ENCODE measurements at places on chromosomes 2 and 18.
A peak's percentile ranks its signal among the peaks of the same experiment; 100 is the strongest.

DNA sequence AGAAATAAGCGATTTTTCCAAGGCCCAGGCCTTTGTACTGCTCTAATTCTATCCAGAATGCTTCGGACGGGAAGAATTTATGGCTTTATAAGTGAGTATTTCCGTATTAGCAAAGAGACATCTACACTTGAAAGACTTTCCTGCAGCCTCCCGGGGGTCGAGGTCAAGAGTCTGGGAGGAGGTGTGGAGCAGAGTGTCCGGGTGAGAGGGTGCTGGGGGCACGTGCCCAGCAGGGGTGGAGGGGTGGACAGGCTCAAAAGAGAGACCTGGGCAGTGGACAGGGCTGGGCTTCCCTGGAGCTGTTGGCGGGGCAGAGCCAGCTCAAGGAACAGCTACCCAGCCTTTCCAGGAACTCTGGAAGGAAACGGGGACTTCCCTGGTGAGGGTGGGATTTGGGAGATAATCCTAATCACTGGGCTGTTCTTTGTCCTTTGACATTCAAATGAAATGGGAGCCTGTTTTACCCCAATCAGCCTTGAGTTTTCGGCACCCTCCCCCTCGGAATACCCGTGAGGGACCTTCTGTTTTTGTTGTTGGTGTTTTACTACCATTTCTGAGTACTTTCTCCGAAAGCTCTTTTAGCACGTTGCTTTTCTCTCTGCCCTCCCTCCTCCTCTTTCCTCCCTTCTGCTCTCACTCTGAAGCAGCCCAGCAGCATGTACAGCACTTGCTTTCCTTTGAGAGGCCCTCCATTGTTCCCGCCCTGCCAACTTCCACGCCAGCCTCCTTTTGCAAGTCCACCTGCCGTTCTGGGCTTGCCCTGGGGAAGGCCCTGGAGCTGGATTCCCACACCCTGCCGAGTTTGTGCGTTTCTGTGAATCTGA lies 164.7 kb downstream of the AGAP1 start:
- no peak for DNase-seq

DNA sequence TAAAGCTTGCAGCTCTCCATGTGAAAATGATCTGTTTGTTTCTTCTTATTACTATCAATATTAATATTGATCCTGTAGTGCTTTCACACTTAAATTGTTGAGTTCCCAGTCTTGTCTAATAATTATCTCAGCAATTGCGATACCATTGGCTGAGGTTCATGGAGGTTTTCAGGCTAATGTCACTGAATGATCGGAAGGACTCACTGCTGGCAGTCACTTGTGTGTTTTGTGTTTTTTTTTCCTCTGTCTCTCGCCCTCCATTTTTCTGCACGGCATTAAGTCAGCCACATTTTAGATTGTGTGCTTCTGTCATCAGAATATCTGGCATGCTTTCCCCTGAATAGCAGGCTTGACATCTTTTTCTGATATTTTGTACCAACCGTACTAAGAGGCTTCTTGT lies 43.7 kb downstream of the AGAP1 start:
- no peak for DNase-seq

- DNase-seq: no peak
These were observed 11.3 kb downstream of the MALT1 start for GRCh38 chr18:58682429-58683069.

DNA sequence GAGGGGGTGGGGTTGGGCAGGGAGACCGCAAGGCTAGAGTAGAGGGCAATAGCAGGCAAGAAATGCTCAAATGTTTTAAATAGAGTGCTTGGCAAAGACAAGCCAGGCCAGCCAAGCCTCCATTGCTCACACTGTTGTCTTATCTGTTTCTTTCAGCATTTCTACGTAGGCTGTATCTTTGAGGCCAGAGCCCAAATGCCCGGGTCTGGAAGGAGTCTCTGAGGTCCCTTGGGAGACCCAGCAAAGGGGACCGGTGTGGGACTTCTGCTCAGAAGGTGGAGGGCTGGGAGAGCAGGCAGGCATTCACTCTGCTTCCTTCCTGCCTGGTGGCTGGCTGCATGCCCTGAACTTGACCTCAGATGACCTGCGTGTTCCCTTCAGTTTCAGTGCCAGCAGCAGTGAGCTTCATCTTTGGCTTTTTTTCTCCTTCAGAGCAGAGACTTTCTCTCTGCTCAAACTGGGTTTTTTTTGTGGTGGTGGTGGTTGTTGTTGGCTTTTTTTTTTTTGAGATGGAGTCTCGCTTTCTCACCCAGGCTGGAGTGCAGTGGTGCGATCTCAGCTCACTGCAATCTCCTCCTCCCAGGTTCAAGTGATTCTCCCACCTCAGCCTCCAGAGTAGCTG lies 13.7 kb upstream of the TET3 start:
- DNase-seq: peak; percentile 69

DNA sequence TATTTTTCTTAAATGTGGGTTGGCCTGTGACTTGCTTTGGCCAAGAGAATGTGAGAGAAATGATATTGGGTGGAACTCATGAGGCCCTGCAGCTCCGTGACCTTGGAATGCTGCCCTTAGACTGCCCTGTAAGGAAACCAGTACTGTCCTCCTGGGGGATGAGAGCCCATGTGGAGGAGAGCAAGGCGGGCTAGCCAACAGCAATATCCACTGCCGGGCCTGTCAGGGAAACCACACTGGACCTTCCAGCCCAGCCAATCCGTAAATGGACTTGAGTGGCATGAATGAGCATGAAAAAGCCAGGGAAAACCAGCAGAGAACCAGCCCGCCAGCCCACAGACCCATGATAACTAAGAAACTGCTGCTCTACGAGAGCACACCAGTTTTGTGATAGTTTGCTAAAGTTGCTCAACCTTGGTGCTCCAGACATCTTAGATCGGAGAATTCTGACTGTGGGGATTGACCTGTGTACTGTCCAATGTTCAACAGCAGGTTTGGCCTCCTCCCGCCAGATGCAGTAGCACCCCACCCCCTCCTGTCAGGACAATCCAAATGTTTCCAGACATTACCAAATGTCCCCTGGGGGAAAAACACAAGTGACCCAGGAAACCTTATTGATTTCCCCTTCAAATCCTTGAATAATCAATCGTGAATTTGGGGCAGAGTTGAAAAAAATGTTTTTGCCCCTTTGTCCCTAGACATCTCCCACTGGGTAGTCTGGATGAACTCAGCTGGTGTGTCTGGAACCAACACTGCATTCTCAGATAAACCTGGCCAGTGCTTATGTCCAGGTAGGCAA lies 27.2 kb downstream of the ALPK2 start:
- DNase-seq: no peak

DNA sequence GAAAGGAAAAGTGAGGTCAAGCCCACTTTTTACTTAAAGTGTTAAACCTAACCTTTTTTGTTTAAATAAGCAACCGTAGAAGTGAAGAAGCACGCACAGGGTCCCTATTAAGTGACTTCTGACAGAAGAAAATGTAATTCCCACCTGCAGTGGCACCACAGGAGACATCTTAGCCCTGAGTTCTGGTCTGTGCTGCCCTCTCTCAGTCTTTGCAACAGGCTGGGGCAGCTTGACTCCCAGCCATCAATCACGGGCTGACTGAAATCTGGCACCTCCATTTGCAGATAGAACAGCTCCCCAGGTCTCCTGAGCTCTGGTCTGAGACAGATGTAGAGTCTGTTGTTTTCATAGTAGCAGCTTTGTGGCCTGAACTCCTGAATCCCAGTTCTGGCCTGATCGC lies 170.0 kb downstream of the LTBP1 start:
- DNase-seq: no peak

DNA sequence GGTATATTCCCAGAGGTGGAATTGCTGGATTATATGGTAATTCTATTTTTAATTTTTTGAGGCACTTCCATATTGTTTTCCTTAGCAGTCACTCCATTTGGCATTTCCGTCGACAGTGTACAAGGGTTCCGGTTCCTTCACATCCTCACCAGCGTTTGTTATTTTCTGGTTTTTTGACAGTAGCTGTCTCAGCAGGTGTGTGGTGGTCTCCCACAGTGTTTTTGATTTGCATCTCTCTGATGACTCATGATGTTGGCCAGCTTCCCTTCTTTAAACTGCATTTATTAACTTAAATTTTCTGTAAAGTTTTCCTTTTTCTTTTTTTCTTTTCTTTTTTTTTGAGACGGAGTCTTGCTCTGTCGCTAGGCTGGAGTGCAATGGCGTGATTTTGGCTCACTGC lies 19.7 kb downstream of the SH3BP4 start:
- DNase-seq: no peak

- no peak for DNase-seq
These were observed 59.0 kb downstream of the TMEM247 start for GRCh38 chr2:46538393-46538792.

GRCh38 chr2:1950474-1950873 lies 206.2 kb upstream of the PXDN start:
- no peak for DNase-seq

GRCh38 chr2:104890685-104891069 lies 36.8 kb downstream of the POU3F3 start:
- DNase-seq: no peak

DNA sequence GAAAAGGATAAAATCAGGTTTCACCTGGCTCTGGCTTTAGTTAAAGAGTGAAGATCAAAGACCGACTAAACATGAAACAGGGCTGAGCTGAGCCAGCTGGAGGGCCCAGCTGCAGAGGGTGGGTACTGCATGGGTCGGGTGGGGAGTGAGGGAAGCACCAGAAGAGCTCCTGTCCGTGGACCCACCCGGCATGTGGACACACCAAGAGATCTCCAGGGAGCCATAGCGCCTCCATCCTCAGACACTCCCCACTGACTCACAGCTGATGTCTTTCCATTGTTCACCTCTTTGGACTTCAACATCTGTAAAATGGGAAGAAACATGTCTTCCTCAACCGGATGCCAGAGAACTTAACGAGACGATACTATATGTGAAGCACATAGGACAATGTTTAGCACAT lies 178.3 kb upstream of the KLHL29 start:
- DNase-seq: no peak

GRCh38 chr2:10680957-10681356 lies 8.8 kb downstream of the NOL10 start:
- DNase-seq: no peak

GRCh38 chr18:5895299-5895875 lies at the start of gene TMEM200C:
TSS of gene TMEM200C (minus strand) at chr18:5895522. CDS start at chr18:5892063, 3,459 bp downstream.
- DNase-seq: no peak

DNA sequence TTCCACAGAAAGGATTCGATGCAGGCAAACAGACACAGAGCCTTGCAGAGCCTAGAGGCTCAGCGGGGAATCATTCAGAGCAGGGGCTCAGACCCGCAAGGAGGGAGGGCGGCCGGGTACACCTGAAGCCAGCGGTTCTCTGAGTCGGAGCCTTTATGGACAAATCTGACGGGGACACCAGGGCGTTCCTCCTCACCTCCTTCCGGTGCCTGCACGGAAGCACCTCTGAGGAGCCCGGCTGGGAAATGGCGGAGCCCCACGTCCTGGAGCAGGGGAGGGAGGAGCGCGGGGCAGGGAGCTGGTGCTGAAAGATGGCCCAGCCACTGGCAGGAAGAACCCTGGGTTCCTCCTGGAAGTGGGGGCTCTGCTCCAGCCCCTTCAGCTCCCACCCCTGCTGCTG lies 193.5 kb upstream of the ALKAL2 start:
- DNase-seq: no peak

- no peak for DNase-seq
These were observed 262.1 kb upstream of the KLHL14 start for GRCh38 chr18:33034945-33035344.

DNA sequence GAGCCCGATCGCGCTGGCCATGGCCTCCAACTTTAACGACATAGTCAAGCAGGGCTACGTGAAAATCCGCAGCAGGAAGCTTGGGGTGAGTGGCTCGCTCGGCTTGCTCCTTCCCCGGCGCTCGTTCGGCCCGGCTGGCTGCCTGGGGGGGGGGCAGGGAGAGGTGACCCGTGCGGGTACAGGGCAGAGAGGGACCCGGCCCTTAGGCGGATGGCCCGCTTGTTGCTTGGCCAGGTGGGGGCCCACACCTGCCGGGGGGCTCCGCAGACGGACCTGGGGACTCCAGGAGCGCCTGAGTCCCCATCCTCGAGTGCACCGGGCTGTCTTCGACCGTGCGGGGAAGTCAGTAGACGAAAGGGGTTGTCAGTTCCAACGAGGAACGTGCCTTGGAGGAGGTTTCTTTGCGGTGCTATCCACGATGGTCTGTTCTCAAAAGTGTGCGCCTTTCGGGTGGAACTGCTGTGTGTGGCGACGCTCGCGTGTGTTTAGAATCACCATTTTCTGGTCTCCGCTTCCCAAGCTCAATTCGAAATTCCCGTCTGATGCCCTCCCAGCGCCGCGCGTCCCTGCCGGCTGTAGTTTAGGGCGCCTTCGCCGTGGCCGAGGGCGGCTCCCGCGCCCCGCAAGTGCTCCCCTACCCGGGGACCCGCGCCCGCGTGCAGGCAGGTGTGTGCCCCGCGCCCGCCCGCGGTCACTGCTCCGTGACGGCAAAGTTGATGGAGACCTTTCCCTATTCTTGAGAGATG lies 711 bp downstream of the DOK6 start:
- no peak for DNase-seq

- DNase-seq: no peak
These were observed 19.7 kb upstream of the DCTN1 start for GRCh38 chr2:74399785-74400184.

DNA sequence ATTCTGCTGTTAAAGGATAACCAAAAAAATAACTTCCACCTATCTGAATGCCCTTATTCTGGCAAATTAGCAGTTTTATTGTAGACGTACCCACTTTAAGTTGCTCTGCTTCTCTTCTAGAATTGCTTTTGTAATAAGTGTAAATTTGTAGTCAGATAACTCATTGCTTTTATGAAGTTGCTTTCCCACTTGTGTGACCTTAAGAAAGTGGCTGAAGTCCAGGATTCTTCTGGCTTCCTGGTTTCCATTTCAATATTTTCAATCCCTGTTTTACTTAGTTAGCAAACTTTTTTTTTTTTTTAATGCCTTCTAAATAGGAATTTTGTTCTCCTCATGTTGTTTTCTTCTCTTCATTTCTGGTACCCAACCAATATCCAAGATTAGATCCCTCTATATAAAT lies 59.8 kb downstream of the GLS start:
- DNase-seq: no peak

GRCh38 chr2:182355815-182356214 lies 71.0 kb downstream of the PDE1A start:
- DNase-seq: no peak

DNA sequence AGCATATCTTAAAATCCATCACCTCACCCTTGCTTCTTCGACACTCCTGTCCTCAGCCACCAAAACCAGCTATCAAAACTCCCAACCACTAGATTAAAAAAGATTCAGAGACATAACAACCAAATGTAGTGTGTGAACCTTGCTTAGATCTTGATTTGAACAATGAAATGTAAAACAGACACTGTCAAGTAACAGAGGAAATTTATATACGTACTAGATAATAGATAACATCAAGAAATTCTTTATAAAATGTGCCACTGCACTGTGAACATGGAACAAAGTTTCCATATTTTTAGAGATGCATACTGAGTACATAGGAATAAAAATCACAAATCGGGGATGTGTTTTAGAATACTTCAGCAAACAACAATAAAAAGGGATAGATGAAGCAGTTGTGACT lies 86.0 kb downstream of the THADA start:
- no peak for DNase-seq

DNA sequence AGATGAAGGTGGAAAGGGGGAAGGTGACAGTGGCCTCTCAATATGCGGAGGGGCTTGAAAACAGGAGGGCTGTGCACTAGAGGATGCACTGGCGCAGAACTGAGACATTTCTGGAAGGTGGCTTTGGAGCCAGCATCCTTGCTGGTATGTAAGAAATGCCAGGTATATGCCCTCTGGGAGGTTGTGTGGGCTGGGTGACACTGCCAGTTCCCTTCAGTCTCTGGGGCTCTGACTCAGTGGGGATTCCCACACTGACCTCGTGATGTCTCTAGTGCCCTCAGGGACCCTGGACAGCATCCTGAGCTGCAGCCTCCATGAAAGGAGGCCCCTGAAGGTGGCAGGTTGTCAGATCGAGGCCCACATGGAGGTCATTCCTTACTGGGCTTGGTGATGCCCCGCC lies 74.0 kb downstream of the AGAP1 start:
- DNase-seq: no peak

GRCh38 chr2:211447548-211447947 lies 891.1 kb downstream of the CPS1 start:
- DNase-seq: no peak

All from CD4-positive, alpha-beta T cell treated with Interleukin-6 for 4 hours (primary cell).